ENCODE measurements at places on chromosomes 4 and X. TPM values are rescaled to one million over a fixed set of nuclear protein-coding genes. Genes with fewer than 3 reads are reported as not detected.

The SRPK3 gene
- polyA plus RNA-seq, result 299 TPM

The MAP7D3 gene
- polyA plus RNA-seq, result 14.4 TPM

The MAGEA4 gene
- not detected for polyA plus RNA-seq

The SLC39A8 gene
- polyA plus RNA-seq, result 2.1 TPM

The HTR2C gene
- not detected for polyA plus RNA-seq

The TRPC3 gene
- 0.62 TPM for polyA plus RNA-seq

The GPR82 gene
- 0.06 TPM for polyA plus RNA-seq

The TXK gene
- polyA plus RNA-seq, result 0.48 TPM

The CT83 gene
- not detected for polyA plus RNA-seq

The PRKG2 gene
- polyA plus RNA-seq, result 0.82 TPM

The GABRG1 gene
- polyA plus RNA-seq, result not detected

The EPHA5 gene
- 0.43 TPM for polyA plus RNA-seq

The UCP1 gene
- polyA plus RNA-seq, result not detected

The MBNL3 gene
- 10.6 TPM for polyA plus RNA-seq

The HSD17B13 gene
- polyA plus RNA-seq, result 0.18 TPM

The MAGEB2 gene
- polyA plus RNA-seq, result not detected

The TLR10 gene
- 0.42 TPM for polyA plus RNA-seq

The PROM1 gene
- 56.0 TPM for polyA plus RNA-seq

The GLUD2 gene
- 2.5 TPM for polyA plus RNA-seq

The PAGE2B gene
- 0.29 TPM for polyA plus RNA-seq

The RHOXF2 gene
- polyA plus RNA-seq, result 0.09 TPM

The SLIT2 gene
- polyA plus RNA-seq, result 8.6 TPM

The JAKMIP1 gene
- not detected for polyA plus RNA-seq

The AMER1 gene
- 6.6 TPM for polyA plus RNA-seq

The ING2 gene
- polyA plus RNA-seq, result 14.2 TPM

Measured in forelimb muscle (tissue), 1 donor.